ENCODE measurements at places on chromosomes 7 and 10.

DNA sequence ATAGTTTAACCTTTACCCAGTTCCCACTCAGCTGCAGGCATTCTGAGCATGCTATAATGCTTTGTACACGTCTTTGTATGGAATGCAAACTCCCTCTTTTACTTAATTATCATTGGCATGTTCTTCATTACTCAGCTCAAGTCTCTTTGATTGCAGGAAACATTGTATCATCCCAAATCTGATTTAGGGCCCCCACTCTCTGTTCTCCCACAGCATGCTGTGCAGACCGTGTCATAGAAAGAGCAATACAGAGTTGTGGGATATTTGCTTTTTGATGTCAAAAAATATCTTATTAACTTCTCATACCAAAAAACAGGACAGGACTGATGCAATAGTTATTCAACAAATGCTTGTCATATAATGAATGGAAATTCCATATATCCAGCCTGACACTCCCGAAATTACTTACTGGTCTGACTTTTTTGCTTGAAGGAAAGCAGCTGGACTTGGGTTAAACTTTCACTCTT is 1081.5 kb upstream of the C7orf33 start:
- DNase-seq = no peak

- DNase-seq = no peak
These were observed 118.8 kb upstream of the UNC5B start for GRCh38 chr10:71093531-71093930.

- DNase-seq = no peak
These were observed 723 bp downstream of the ZCWPW1 start for GRCh38 chr7:100427762-100428198.

- DNase-seq = no peak
These were observed 92.2 kb downstream of the AVL9 start for GRCh38 chr7:32587411-32587948.

GRCh38 chr7:54253036-54253373 is 289.2 kb upstream of the VSTM2A start:
- no peak for DNase-seq

GRCh38 chr10:58544135-58544534 is 31.5 kb downstream of the BICC1 start:
- DNase-seq = no peak

- DNase-seq = peak; percentile 32
These were observed 88.9 kb upstream of the ODAD2 start for GRCh38 chr10:28087661-28088351.

GRCh38 chr10:949446-949845 is 17.9 kb upstream of the LARP4B start:
- no peak for DNase-seq

DNA sequence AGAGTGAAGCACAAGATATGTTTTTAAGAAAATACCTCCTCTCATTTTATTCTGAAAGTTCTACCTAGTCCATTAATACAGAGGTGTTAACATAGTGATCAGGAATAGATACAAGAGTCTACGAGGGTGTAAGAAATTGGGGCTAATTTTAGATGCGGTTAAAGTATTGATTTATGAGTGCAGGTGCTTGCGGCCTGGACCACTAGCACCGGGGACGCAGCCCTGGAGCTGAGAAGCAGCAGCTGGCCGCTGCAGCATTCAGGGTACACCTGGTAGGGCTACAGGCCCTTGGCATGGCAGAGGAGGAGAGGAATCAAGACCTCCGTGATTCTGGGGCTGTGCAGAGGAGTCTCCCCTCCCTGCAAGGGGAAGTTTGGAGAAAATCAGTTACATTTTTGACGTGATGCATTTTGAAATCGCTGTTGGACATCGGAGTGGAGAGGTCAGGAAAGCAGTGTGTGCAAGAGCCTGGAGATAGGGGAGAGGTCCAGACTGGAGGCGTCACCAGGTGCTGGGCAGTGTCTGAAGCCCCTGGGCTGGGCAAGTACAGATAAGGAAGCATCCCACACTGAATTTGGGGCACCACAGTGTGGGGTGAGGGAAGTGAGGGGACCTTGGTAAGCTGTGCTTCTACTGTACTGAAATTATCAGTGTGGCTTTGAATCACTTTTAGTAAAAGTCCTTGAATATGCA is 112.3 kb downstream of the VWC2 start:
- DNase-seq = no peak

DNA sequence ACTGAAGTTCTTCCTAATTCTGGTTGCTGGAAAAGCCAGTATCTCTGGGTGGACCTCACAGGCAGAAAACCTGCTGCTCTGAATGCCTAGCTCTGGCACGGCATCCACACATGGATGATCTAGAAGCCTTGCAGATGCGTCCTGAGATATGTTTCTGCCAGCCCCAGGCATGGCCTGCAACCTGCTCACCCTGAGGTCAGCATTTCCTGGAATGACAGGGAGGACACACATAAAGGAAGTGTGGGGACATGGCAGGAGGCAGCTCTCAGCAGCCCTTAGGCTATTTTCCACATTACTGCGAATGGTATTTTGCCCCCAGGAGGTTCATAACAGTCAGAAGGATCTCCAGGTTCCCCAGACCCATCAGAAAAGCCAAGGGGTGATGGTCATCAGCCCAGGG is 23.2 kb downstream of the PLXNA4 start:
- DNase-seq = no peak

- DNase-seq = no peak
These were observed 11.2 kb upstream of the CALD1 start for GRCh38 chr7:134768243-134768642.

GRCh38 chr10:30656233-30656632 is 26.7 kb upstream of the LYZL2 start:
- DNase-seq = no peak

DNA sequence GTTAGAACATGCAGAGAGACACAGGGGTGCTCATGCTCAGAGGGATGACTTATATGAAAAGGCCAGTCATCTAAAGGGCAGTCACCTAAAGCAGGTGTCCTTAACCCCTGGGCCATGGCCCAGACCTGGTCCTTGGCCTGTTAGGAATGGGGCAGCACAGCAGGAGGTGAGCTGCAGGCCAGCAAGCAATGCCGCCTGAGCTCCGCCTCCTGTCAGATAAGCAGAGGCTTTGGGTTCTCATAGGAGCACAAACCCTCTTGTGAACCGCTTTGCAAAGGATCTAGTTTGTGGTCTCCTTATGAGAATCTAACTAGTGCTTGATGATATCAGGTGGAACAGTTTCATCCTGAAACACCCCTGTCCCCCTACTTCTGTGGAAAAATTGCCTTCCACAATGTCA is 14.5 kb downstream of the ANKRD7 start:
- DNase-seq = peak; percentile 68

GRCh38 chr7:6231184-6231583 is 41.2 kb downstream of the CYTH3 start:
- DNase-seq = no peak

DNA sequence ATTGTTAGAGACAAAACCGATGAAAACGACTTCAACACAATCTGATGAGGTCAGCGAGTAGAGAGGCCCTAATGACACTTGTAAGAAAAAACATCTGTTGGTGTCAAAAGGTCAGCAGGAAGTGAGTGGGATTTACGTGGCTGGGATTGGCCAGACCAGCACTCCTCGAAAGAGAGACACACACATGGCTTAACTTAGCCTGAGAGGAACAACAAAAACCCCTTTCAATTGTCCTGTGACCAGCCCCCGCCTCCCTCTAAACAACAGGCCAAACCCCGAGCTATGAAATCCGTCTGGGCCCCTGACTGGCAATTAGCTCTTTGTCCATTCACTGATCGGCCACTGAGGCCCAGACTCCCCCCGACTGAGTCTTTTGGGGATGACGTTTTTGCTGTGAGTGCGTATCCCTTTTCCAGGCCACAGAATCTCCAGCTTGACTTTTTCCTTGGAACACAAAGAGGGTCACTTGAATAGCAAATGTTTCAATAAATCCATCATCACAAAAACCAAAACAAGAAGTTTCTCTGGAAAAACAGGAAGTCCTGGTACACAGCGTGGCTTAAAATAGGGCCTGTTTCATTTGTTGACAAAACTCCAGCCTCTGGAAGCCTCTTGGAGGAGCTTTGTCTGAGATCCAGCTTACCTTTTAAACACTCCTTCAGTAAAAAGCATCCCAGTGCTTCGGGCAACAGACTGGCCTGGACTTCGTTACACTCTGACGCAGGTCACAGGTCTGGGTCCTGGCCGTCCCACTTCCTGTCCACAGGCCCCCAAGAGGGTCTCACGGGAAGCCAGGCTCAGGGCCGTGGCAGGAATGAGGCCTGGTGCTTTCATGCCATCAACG is 103.0 kb downstream of the CTBP2 start:
- DNase-seq = peak; percentile 51

DNA sequence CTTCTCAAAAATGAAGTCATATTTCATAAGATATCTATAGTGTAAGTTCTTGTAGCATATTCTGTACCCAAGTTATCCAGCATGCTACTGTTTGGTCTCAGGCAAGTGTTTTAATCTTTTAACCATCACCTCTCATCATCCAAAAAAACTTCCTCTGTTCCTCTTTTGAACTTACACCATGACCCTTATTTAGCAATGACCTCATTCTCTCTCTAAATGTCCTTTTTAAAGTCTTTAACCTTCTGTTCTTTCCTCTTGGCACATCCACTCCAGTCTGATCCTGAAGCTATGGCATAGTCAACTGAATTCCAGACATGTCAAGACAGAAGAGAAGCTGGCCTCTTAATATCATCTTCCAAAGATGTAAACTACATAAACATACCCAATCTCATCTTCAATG is 26.2 kb downstream of the PPP3CB start:
- no peak for DNase-seq

GRCh38 chr10:90418869-90419652 is 438.8 kb downstream of the HTR7 start:
- no peak for DNase-seq

- no peak for DNase-seq
These were observed 34.8 kb upstream of the SFMBT2 start for GRCh38 chr10:7445474-7446185.

- DNase-seq = no peak
These were observed 56.1 kb upstream of the ADO start for GRCh38 chr10:62748386-62748785.

DNA sequence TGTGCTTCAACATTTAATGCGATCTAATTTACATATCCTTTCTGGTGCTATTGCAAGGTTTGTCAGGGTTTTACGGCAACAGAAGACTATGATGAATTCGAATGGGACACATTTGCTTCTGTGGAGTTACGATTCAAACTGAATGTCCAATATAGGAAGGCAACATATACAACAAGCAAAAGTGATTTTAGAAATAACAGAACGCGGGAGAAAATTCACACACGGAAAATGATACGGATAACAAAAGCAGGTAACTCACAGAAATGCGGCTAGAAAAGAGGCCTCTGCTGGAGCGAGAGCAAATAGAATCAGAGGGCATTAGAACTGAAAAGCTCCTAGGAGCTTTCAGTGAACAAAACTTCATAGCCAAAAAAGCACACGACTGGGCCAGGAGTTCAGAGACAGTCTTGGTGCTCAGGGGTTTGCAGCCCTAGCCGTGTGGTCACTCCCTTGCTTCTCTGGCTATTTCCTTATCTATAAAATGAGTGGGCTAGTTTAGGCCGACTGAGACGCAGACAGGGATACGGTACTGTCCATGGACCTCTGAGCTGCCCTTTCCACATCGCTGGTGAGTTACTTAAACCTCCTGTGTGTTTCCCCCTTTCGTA is 557 bp upstream of the TAX1BP1 start:
- no peak for DNase-seq

- DNase-seq = no peak
These were observed 67.5 kb downstream of the PFKFB3 start for GRCh38 chr10:6269953-6270867.

DNA sequence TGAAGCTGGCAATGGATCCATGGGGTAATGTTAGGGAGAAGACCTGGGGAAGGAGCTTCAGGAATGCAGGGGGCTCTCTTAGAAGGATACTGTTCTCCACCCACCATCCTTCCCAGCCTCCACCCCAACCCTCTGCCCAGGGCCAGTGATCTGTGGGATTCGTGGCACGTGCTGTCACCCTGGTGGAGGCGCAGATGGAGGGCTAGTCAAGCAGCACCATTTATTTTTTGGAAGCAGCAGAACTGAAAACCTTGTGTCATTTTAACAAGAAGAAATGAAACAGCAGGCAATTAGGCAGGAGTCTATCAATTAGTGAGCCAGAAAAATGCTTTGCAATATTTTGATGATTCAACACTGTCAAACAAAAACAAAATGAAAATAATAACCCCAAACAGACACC is 155.9 kb downstream of the SH2D4B start:
- no peak for DNase-seq

GRCh38 chr10:129811208-129811607 is 152.9 kb downstream of the EBF3 start:
- DNase-seq = no peak

DNA sequence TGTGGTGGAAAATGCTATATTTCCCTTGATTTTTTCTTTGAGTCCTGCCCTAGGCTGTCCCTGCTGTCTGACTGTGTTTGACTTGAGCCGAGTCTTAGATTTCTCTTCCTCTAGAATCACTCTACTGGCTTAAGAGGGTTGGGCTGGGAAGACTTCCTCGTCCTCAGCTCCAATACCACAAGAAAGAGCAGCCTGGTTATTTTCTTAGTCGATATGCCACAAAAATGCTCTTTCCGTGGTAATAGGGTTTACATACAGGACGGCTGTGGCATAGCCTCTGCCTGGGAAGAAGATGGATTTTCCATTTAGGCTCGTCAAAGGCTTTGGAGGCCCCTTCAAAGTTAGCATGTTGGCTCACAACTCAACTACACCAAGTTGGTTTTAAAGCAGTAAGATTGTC is 212.0 kb upstream of the IGFBP3 start:
- no peak for DNase-seq

DNA sequence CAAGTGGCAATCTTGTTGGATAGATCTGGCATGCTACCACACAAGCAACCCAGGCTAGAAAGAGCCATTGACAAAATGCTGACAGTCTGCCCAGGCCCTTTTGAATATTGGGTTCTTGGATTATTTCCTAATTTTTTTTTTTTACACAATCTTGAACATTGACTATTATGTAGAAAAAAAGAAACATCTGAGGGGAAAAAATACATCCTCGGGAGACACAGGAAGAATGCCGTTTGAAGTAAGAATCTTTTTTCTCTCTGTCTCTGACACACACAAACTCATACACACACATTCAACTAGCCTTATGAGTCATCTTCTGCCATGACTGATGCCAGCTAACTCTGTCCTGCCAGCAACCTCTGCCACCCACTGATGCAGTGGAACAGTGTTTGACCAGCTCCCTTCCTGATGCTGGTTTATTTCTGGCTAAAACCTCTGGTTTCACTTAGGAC is 47.2 kb downstream of the SORBS1 start:
- no peak for DNase-seq

GRCh38 chr7:83937930-83938329 is 256.7 kb downstream of the SEMA3A start:
- no peak for DNase-seq

GRCh38 chr10:104253606-104254410 is 884 bp upstream of the GSTO1 start:
- peak; percentile 69 for DNase-seq

- no peak for DNase-seq
These were observed 199.3 kb upstream of the AUTS2 start for GRCh38 chr7:69398986-69399385.

DNA sequence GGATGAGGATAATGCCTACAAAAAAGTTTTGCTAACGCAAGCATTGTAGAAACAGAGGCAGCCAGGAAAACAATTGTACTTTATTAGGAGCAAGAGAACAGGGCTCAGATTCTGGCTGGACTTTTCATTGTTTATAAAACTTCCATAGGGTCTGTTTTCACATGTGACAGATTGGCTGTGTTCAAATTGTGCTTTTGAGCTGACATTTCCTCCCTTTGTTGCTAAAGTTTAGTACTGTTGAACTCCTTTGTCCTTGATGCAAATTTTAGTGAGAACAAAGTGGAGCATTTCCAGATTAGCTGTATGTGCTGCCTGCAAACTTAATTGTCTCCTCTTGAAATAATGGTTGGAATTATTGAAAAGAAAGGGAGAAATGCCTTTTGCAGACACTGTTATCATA is 221.0 kb upstream of the FZD1 start:
- DNase-seq = no peak

All from mesendoderm (in vitro differentiated cells).